ENCODE measurements at places on chromosomes 2 and 18.
A peak's percentile ranks its signal among the peaks of the same experiment; 100 is the strongest.

- DNase-seq, result no peak
These were observed 2.5 kb upstream of the ICOS start for GRCh38 chr2:203934041-203934492.

DNA sequence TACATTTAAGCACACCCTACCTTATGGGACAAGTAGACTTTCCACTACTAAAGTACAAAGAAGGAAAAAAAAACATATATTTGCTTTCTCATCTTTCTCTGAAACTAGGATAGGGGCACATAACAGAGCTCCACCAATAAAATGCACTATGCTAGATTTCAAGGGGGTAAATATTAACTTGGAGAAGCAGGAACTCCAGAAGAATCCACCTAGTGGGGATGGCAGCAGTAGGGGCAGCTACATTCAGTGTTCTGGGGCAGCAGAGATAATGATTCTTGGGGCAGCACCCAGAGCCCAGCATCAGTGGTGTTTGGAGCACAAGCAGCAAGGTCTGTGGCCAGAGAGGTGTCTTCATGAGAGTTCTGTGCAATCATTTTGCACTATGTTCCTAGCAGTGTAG is 64.7 kb downstream of the DTNB start:
- DNase-seq, result no peak

DNA sequence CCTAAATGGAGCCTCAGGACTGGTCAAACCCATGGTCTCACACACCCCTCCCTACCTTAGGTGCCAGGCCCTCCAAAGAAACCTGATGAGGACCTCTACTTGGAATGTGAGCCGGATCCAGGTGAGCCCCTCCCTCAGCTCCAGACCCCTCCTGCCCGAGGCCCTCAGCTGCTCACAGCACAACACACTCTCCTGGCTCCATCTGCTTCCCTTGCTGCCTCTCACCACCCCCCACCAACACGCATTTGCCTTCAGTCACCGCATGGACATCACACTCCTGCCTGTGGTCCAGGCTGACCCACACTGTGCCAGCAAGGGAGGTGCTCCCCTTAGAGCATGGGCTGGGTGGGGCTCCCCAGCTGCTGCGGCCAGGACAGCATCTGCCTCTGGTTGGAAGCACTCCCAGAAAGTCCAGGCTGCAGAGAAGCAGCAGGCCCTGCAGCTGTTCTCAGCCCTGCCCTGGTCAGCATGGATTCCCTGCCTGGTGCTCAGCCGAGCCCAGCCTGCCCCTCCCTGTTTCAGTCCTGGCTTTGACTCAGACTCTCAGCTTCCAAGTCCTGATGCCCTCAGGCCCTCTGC is 15.1 kb downstream of the SH2D6 start:
- peak; percentile 70 for DNase-seq

GRCh38 chr2:156892467-156893281 is 364.8 kb upstream of the GALNT5 start:
- DNase-seq, result peak; percentile 34

DNA sequence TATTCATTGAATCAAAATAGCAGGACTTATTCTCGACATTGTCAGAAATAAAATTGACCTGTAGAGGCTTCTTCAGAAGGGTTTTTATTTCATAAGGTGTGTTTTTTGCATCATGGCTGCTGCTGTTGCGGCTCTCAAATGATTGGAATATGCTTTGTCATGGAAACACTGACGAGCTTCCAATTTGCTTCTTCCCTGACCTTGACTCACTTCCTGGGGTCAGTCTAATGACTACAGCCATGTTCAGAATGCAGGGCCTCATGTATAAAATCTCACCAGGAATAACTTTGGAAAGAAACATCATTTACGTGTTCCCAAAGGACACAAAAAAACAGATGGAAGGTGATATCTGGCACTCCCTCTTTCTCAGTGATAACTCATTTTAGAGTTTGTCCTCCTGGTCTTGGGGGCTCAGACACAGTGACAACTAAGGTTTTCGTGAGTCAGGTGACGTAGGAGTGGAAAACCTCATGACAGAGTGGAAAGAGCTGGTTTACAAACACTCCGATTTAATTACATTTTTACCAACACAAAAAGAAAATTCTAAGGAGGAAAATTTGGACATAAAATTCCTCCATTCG is 467.0 kb upstream of the RAB12 start:
- DNase-seq, result peak; percentile 19

GRCh38 chr2:207801259-207801658 is 31.6 kb upstream of the FZD5 start:
- no peak for DNase-seq

All from forelimb muscle (tissue), 1 donor.